ENCODE measurements at places on chromosomes 1 and 21.

GRCh38 chr1:197041486-197042353, 25.3 kb downstream of the F13B start:
- DNase-seq, result no peak

GRCh38 chr1:201693890-201694607, 134.9 kb upstream of the IPO9 start:
- no peak for DNase-seq

- DNase-seq, result no peak
These were observed 223.1 kb downstream of the KIF26B start for GRCh38 chr1:245377854-245378253.

DNA sequence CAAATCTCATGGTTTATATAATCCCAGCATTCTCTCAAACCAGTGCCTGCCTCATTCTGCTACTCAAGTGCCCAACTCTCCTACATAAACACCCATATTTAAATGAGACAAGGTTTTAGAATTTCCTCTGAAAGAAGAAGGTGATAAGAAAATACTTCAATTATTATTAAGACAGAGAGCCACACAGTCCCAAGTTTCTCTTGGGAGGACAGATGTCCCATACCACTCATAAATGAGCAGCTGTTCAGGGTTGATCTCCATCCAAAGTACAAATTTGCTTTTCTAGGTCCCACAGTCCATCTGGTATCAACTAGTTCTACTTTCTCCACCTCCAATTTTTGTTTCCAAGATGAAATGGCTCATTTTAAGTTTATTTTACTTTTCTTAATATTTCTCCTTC, 11.3 kb downstream of the DCAF8 start:
- DNase-seq, result no peak

GRCh38 chr1:156684227-156684782, 7.1 kb upstream of the NES start:
- DNase-seq, result no peak

DNA sequence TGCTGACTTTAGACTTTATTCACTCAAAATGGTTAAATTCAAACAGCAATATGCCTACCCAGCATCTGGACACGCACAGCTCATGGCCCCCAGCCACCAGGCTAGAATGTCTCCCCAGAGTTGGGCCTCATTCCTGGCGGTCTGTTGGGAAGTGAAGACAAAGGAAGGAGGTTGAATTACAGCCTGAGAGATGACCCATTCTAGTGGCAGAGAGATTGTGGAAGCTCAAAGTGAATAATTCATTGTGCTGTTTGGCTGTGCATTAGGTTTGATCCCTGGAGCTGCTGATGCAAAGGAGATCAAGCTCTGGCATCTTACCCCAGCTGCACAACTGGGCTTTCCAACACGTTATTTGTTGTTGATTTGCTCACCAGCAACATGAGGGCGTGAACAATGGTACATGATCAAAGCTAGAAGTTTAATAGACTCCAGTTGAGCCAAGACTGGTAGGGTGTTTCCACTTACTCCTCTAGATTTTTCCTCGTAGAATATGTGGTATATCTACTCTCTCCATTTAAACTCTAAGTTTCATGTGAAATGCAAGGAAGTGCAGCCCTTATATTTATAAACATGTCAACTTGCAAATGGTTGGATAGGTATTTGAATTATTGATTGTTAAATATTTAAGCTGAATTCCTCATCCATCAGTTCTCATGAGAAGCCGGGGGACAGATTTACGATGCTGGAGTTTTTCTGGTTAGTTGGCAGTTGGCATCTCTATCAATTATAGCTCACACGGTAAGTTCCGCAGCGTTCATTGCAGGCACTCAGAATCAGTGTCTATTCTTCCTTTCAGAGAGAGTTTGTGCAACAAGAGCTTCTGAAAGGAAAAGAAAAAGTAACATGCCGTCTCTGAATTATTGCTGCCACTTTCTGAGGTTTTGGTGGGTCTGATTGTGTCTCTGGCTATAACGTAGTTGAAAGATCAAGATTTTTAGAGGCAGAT, 222.7 kb downstream of the TM2D1 start:
- DNase-seq, result no peak

- DNase-seq, result no peak
These were observed 55.6 kb downstream of the SUCO start for GRCh38 chr1:172588296-172589291.

DNA sequence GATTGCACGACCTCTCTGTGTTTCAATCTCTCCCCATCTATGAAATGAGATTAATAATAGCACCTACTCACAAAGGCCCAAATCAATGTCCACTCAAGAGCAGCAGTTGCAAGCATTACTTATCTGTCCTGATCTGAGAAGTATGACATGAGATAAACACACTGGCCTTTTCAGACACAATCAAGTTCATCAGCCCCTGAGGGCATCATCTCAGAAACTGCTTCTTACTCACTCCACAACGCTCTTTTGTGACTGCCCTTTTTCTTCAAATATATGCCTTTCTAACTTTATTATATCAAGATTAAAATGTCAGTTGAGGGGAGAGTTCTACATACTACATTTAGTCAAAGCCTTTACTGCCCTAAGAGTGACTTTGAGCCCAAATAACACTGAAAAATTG, 371.9 kb upstream of the SPAG17 start:
- no peak for DNase-seq

All from iPS DF 19.7 (cell line).